ENCODE measurements at places on chromosomes 2 and 18.

DNA sequence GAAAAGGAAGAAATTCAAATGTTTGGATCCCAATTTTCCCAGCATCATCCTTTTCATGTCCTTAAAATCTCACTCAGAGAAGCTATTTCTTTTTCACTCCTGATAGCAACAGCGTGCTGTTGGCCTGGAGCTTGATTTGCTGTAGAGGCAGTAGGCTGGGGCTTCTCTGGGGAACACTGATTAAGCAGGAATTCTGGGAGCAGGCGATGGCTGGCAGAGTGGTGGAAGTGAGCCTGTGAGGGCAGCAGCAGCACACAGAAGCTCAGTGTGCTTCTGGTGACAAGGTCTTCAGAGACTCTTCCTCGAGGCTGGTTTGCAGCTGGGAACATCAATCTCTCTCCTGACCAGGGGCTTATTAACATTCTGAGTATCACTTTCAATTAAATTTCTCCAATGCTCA, 284.6 kb downstream of the DPP10 start:
- no peak for DNase-seq

GRCh38 chr2:196750291-196750923, 49.1 kb downstream of the GTF3C3 start:
- DNase-seq = no peak

GRCh38 chr2:106144621-106145331, 49.3 kb downstream of the UXS1 start:
- peak; percentile 24 for DNase-seq

- no peak for DNase-seq
Observed at GRCh38 chr18:22452226-22452668, 34.5 kb upstream of the CTAGE1 start.

- DNase-seq = no peak
Observed at GRCh38 chr2:91477731-91478672, 2786.5 kb downstream of the RPIA start.

- no peak for DNase-seq
Observed at GRCh38 chr2:2638547-2639220, 307.6 kb upstream of the MYT1L start.

- no peak for DNase-seq
Observed at GRCh38 chr2:58922245-58922644, 681.1 kb upstream of the FANCL start.

DNA sequence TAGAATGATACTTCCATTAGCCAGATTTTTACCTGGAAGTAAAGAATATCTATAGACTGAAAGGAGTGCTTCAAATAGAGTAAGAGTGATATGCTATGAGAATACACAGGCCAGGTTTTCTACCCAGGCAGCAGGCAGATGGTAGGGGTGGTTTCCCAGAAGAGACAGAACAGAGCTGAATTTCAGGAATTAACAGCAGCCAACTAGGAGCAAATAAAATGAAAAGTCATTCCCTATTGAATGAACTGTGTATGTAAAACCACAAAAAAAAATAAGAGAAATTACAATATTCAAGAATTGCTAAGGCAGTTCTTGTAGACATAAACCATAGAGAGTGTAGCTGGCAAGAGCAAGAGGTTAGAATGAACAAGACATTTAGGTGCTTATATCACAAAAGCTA, 336.8 kb downstream of the KCNJ3 start:
- DNase-seq = no peak

DNA sequence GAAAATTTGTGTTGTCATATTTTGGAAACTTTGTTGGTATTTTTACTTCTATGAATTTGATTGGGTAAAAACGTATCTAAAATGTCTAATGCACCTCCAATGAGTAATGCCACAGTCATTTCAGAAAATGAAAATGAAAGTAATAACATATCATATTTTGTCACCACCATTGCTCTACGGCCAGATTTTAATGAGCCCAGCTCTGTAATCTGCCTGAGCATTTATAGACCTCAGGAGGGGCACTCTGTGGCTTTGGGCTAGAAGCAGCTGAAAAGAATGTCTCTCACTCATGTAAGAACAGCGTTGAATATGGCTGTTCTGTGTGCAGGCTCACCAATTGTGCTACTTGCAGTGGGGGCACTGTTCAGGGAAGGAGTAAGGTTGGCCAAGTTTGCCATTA, 32.7 kb upstream of the ABCA12 start:
- no peak for DNase-seq

DNA sequence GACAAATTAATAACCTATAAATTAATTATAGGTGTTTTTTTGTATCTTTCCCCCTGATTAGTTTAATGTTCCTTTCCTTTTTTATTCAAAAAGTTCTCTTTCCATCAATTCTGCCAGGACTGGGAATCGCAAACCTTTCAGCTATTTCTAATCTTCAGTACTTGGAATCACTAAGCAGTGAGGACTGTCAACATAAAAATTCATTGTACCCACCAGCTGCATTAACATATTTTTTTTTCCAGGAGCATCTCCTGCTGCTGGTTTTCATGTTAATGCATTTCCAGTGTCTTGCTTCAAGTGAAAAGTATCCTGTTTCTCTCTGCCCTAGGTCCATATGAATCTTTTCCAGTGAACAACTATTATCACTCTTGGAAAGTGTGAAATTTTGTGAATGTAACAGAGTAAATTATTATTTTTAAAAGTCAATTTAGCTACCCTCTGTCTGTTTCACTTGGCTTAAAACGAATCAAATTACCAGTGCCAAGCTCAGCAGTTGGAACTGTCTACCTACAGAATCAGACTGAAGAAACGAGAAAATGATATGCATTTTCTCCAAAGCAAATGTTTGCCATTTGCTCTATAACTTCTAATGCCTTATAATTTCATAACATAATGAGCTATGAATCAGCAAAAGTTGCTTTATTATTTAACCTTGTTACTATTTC, 804.4 kb downstream of the EPHA4 start:
- no peak for DNase-seq

DNA sequence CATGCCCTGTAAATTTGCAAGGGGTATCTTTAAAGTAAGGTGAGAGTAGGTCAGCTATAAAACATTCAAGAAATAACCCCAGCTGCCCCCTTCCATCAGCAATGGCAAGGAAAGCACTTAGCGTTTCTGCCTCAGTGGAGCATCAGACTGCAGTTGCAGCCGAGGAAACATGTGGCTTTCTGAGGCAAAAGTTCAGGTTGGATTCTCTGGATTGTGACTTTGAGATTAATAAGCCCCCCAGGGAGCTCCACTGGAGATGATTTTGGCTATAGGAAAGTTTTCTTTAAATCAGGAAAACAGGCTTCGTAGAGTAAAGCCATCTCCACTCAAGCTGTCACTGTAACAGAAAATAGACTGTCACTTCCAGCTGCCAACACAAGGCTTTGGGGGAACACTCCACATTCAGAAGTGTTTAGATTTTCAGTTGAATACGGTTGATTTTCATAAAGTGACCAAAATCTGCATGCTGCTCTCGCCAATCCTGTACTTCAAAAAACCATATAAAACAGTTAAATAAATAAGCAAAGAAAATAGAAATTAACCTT, 15.3 kb upstream of the RIT2 start:
- no peak for DNase-seq

- DNase-seq = no peak
Observed at GRCh38 chr18:36415625-36416024, 118.1 kb downstream of the FHOD3 start.

- no peak for DNase-seq
Observed at GRCh38 chr2:42086500-42086953, 38.7 kb downstream of the PKDCC start.

GRCh38 chr2:233492078-233492477, 74.5 kb downstream of the USP40 start:
- no peak for DNase-seq

- DNase-seq = no peak
Observed at GRCh38 chr2:13414897-13415296, 698.2 kb downstream of the TRIB2 start.

- DNase-seq = no peak
Observed at GRCh38 chr18:68220458-68220857, 494.4 kb downstream of the TMX3 start.

GRCh38 chr18:4582431-4583335, 127.6 kb upstream of the DLGAP1 start:
- DNase-seq = no peak

DNA sequence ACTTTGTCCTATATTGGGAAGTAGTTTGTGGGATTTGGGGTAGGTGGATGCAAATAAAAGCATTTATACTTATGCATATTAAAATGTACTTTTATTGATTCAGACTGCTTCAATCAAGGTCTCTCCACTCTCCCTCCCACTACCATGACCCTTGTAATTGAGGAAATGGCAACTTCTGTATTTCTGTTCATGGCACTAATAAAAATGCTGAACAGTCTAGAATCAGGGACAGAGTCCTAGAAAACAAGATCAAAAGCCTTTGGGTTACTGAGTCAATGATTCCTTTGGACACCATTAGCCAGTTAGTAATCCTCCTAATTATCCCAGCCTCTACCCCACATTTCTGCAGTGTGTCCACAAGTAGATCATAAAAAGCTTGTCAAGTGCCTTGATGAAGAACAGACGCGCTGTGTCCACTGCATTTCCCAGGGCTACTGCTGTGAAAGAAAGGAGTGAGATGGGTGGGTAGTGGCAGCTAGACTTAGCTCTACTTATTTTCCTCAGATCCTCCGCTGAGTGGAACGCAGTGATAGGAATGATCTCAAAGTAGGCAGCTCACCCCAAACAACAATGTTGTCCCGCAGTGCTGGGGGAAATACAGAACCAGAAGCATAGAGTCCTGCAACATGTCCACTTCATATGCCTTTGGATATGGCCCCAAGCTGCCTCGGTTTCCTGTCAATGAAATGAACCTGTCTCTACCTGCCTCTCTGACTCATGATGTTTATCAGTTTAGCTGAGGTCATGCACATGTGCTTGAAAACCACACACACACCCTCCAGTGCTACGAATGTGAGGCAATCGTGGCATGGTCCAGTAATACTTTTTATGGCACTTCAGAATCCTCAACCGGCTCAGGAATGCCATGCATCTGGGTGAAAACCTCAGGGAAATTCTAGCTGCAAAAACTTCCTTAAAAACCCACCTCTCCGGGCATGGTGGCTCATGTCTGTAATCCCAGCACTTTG, 115.5 kb downstream of the COL6A3 start:
- no peak for DNase-seq

- no peak for DNase-seq
Observed at GRCh38 chr2:168286535-168286934, 39.1 kb upstream of the STK39 start.

- no peak for DNase-seq
Observed at GRCh38 chr2:169693360-169693759, 845 bp downstream of the CFAP210 start.

- no peak for DNase-seq
Observed at GRCh38 chr2:155256803-155257202, 558.3 kb downstream of the KCNJ3 start.

GRCh38 chr2:121855510-121855909, 100.1 kb downstream of the TSN start:
- no peak for DNase-seq

GRCh38 chr18:49441338-49441938, 19.0 kb downstream of the DYM start:
- DNase-seq = no peak

DNA sequence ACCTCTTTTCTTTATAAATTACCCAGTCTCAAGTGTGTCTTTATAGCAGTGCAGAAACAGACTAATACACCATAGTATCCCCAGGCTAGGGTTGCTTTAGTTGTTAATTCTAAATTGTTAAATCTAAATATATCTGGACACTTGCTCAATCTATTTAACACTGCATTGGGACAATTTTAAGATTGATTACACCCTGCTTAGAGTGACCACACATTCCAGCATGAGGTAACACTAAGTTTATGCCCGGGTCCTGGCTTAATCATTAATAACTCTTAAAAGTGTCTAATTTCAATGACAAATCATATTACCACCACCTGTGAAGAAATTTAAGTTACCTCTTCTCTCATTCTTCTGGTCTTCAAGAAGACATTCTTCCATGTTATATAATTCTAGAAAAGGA, 131.4 kb downstream of the ZNF385B start:
- no peak for DNase-seq

DNA sequence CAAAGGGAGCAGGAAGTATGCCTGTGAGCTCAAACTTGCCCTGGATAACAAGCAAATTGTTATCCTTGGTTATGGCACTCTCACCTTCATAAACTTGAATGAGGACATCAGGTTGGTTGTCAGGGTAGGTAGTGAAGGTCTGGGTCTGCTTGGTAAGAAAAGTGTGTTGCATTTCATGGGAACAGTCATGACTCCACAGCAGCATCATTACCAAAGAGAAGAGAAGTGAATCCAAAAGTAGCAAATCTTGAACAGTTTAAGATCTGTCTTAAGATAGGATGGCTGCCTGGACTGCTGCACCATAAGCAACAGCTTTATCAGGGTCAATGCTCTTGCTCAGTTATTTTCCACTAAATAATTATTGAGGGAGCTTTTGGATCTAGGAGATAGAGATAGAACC, 350.7 kb upstream of the MAP2 start:
- DNase-seq = no peak

Data from stimulated activated CD4-positive, alpha-beta T cell treated with anti-CD3 and anti-CD28 coated beads, Interleukin-4, amount 100 ng/mL, for 4 hours (primary cell).